ENCODE measurements at places on chromosomes 2 and 18. TPM values are rescaled to one million over a fixed set of nuclear protein-coding genes. Genes with fewer than 3 reads are reported as not detected.

Gene SNORC
- 2.1 TPM for total RNA-seq

Gene GALNT5
- 0.06 TPM for total RNA-seq

Gene TRIM54
- total RNA-seq: 4.2 TPM

Gene MYO3B
- 0.27 TPM for total RNA-seq

GRCh38 chr2:14907014-14907612 is 274.6 kb downstream of the LRATD1 start:
- no peak for DNase-seq
- H3K27ac ChIP-seq: no peak overlapping the region
- no peaks in the 10 kb centered on the region for H3K36me3 ChIP-seq
- no peaks in the 10 kb centered on the region for H3K27me3 ChIP-seq

- H3K4me3 ChIP-seq: no peak overlapping the region
- no peak overlapping the region for H3K27ac ChIP-seq
- peak; percentile 64 for DNase-seq
Measured at GRCh38 chr2:239106314-239106908, 258.5 kb downstream of the TWIST2 start.

GRCh38 chr2:99753505-99753904 is 263.7 kb upstream of the REV1 start:
- no peak overlapping the region for H3K27ac ChIP-seq
- no peak overlapping the region for H3K4me3 ChIP-seq
- H3K4me1 ChIP-seq: no peaks in the 10 kb centered on the region
